ENCODE measurements at places on chromosomes 3 and 15.

GRCh38 chr3:11768604-11769003 lies 78.1 kb downstream of the TAMM41 start:
- no peak for DNase-seq

DNA sequence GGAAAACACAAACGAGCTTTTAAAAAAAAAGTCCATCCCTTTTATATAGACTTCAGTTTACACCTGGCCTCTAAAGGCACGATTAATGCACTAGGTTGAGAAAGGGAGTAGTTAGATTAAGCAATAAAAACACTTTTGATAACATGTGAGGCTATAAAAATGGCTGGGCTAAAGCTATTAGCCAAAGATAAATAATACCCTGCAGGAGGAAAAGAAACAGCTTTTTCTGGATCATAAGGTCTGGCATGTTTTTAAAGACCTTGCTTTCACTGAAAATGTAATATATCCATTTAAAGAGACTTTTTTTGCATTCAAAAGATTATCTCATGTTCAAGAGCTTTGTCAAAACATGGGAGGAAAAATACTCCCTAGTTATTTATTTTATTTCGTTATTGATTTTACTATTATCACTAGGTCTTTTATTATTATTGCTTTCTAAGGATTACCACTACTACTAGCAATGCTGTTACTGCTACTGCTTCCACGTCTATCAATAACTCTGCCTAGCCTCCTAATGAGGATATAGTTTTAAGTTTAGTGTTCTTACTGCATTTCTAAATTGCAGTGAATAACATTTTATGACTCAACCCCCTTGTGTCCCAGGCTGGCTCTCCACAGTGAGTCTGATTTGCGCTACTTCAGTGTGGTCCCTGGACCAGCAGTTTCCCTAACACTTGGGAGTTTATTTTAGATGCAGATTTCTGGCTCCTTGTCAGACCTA lies 93.4 kb downstream of the THRB start:
- peak; percentile 16 for DNase-seq

GRCh38 chr3:184600685-184601377 lies 39.2 kb downstream of the EPHB3 start:
- no peak for DNase-seq

- DNase-seq = peak; percentile 5
These were observed 1.8 kb upstream of the GSK3B start for GRCh38 chr3:120095979-120096426.

DNA sequence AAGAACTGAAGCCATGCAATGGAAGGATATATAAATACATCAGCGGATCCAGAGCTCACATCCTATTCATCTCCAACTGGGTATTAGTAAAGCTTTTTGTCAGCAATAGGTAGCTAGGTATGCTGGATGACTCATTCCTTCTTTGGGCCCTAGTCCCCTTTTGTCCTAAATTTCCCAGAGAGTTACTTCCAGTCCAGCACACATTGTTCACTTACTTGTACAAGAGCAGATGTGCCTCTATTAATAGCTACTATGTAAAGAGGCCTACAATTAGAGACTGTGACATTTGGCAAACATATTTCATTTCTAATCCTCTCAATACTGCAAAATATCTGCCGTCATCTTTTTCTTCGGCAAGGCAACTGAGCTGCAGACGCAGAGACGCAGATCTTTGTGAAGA lies 1.7 kb upstream of the SLC4A7 start:
- no peak for DNase-seq

DNA sequence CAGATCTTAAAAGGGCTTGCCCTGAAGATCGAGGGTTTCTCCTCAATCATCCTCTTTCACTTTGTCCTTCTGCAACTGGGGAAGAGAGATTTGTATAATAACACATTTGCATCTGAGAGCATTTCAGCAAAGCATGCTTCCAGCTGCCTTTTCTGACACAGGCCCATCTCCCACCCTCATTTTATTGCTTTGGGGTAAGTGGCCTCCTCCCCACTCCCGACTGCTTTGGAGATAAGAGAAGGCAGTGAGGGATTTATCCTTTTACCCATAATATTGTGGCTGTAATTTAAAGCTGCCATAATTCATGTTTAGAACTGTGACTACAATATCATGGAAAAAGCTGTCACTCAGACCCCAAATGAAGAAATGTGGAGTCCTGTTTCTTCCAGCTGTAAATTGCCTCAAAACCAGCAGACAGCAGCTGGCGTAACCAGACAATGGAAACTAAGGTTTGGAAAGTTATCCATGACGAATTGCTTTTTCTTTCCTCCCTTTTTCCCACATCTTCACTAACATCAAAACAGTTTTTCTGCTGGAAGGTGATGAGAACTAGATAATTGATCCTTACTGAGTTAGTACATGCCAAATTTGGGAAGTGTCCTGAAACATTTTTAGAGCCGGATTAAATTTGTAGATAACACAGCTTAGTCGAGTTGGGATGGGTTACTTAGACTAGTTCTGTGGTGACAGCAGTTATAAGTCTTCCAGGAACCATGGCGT lies 104.2 kb upstream of the PFN2 start:
- DNase-seq = no peak

GRCh38 chr3:184594371-184595001 lies 32.9 kb downstream of the EPHB3 start:
- DNase-seq = no peak

- peak; percentile 65 for DNase-seq
These were observed 95.8 kb downstream of the ZPLD1 start for GRCh38 chr3:102530415-102531181.

DNA sequence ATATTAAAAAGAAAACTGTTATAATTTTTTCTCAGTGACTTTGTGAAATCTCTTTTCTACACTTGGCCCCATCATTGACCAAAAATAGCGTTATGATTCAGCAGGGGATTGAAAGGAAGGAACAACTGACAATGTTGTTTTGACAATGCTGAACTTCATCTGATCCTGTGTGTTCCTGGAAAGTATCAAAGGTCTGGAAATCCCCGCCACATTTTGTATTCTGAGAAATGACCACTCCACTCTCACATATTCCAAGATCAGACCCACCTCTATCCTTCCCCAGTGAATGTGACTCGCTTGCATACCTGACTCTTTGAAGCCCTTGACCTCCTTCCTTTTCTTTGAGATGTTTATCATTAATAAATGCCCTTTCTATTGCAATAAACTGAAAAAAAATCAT lies 9.7 kb upstream of the RIOX2 start:
- no peak for DNase-seq

- peak; percentile 27 for DNase-seq
These were observed 159.7 kb downstream of the POLR2M start for GRCh38 chr15:57866149-57866736.

DNA sequence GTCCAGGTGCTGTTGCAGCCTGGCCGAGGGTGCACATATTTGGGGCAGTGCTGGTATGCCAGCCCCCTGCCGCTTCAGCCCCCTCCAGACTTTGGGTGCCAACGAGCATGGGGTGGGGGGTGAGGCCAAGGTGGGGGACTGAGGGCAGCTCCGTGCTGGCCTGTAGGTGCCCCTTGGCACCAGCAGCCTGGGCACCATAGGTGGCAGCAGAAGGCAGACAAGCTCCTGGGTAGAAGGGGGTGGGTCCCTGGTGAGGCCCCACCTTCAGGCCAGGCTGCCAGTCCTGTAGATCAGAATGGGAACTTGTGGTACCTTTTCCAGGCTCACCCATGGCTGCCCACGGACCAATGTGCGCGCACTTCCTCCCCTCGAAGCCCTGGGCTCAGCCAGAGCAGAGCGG lies 16.1 kb upstream of the PLA2G4E start:
- no peak for DNase-seq

DNA sequence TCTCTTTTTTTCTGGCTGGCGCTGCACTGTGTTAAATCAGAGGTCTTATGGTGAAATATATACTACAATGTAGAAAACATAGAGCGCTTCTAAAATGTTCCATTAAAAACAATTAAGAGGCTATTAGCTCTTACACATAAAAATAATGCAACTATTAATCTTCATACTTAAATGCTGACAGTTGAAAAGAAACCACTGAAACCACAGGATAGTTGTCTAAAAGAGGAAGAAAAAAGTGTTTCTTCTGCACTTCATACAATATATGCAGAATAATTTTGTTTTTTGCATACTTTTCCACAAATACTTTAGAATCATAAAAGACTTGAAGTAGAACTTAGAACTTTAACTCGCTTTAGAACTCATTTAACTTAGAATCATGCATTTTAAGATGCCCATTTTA lies 170.5 kb downstream of the PYDC2 start:
- DNase-seq = no peak

- no peak for DNase-seq
These were observed 2.8 kb downstream of the RLBP1 start for GRCh38 chr15:89218531-89218930.
